ENCODE measurements at places on chromosomes 5 and 9. TPM values are rescaled to one million over a fixed set of nuclear protein-coding genes. Genes with fewer than 3 reads are reported as not detected.
A peak's percentile ranks its signal among the peaks of the same experiment; 100 is the strongest.

The BTNL3 gene
- total RNA-seq: not detected

The PCDHGC3 gene
- 82.4 TPM for total RNA-seq

The GFI1B gene
- total RNA-seq: 1.1 TPM

GRCh38 chr9:15295761-15296405 lies 11.1 kb downstream of the TTC39B start:
- H3K27ac ChIP-seq: peak overlapping the region; percentile 87
- H3K27me3 ChIP-seq: no peaks in the 10 kb centered on the region
- peaks cover 46% of the 10 kb centered on the region for H3K4me1 ChIP-seq
- H3K4me3 ChIP-seq: peak overlapping the region; percentile 52

- no peaks in the 10 kb centered on the region for H3K27me3 ChIP-seq
- no peak overlapping the region for H3K4me3 ChIP-seq
Measured at GRCh38 chr9:115799734-115800133, 353.9 kb upstream of the PAPPA start.

GRCh38 chr9:269081-269711 lies 54.5 kb downstream of the DOCK8 start:
- no peaks in the 10 kb centered on the region for H3K36me3 ChIP-seq
- H3K4me3 ChIP-seq: no peak overlapping the region
- peaks cover 9% of the 10 kb centered on the region for H3K4me1 ChIP-seq
- no peaks in the 10 kb centered on the region for H3K27me3 ChIP-seq
- H3K27ac ChIP-seq: no peak overlapping the region
- peak; percentile 54 for DNase-seq

DNA sequence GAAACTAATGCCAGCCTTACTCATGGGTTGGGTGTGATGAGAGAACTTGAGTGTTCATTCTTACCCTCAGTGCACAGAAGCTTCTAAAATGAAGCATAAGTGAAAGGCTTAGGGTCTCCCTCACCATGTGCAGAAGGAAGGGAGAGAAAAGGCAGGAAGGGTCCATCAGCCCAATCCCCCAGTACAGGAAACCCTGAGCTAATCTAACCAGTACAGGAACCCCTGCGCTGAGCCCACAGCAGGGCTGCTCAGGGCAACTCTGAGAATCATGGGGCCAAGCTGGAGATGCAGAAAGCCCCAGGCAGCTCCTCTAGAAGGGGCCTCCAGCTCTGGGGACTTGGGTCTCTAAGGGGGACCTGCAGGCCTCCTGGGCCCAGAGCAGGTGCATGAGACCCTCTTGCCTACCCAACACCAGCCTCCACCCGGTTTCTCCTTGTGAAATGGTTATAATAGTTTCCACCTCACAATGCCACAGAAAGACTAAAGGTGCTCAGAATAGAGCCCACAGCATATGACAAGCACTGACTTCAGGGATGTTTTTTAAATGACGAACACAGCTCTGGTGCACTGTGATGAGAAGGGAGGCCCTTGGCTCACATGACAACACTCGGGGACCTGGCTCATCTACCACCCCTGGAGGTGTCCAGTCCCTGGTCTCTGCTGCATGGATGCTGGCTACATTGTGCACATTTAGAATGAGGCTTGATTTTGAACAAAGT lies 190.1 kb downstream of the ACTL7B start:
- no peaks in the 10 kb centered on the region for H3K4me1 ChIP-seq
- H3K4me3 ChIP-seq: no peak overlapping the region
- H3K36me3 ChIP-seq: no peaks in the 10 kb centered on the region
- no peak overlapping the region for H3K27ac ChIP-seq

- no peaks in the 10 kb centered on the region for H3K4me1 ChIP-seq
- H3K4me3 ChIP-seq: no peak overlapping the region
- no peak overlapping the region for H3K27ac ChIP-seq
- H3K36me3 ChIP-seq: no peaks in the 10 kb centered on the region
- H3K27me3 ChIP-seq: peaks cover 8% of the 10 kb centered on the region
Measured at GRCh38 chr5:174064171-174064570, 18.7 kb downstream of the NSG2 start.

GRCh38 chr9:131161585-131161984 lies 36.2 kb downstream of the NUP214 start:
- H3K36me3 ChIP-seq: peaks cover 98% of the 10 kb centered on the region
- H3K27ac ChIP-seq: no peak overlapping the region
- H3K4me1 ChIP-seq: no peaks in the 10 kb centered on the region
- no peaks in the 10 kb centered on the region for H3K27me3 ChIP-seq
- no peak overlapping the region for H3K4me3 ChIP-seq

GRCh38 chr9:93645149-93645889 lies 68.9 kb downstream of the PHF2 start:
- H3K27me3 ChIP-seq: no peaks in the 10 kb centered on the region
- H3K4me3 ChIP-seq: no peak overlapping the region
- no peaks in the 10 kb centered on the region for H3K4me1 ChIP-seq
- DNase-seq: no peak
- H3K36me3 ChIP-seq: peaks cover 78% of the 10 kb centered on the region

DNA sequence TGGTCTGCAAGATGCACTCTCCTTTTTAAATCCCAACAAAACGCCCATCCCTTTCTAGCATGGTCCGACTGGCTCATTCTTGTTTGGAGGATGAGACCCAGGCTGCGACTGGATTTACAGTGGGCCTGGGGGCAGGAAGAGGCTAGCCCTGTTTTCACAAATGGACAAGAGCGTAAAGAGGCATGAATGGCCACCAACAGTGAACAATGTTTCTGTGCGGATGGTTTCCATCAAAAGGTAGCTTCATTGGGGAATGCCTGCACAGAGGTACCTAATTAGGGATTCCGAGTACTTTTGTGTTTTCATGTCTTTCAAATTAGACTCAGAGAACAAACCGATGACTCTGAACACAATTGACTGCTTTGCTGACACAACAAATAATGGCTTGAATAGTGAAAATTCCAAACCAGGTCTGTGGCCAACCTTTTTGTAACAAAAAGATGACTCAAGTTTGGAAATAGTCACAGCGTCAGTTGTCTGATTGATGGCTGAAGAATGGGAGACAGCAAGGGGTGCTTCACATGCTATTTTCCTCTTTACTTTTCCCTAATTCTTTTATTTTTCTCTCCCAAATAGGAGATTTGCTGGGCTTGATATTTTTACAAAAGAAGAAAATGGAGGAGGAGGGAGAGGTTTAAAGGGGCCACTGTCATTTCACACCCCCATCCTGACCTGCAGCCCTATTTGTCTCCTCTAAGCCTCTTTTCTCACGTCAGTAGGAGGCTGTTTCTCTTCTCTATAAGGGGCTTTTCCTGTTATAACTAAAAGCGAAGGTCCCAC lies 208.1 kb upstream of the S1PR3 start:
- H3K4me3 ChIP-seq: no peak overlapping the region
- H3K36me3 ChIP-seq: no peaks in the 10 kb centered on the region
- no peaks in the 10 kb centered on the region for H3K27me3 ChIP-seq
- peaks cover 19% of the 10 kb centered on the region for H3K4me1 ChIP-seq
- DNase-seq: no peak

- H3K27ac ChIP-seq: no peak overlapping the region
- no peaks in the 10 kb centered on the region for H3K27me3 ChIP-seq
- no peak for DNase-seq
- no peaks in the 10 kb centered on the region for H3K4me1 ChIP-seq
- H3K36me3 ChIP-seq: no peaks in the 10 kb centered on the region
Measured at GRCh38 chr5:162091336-162091735, 23.8 kb downstream of the GABRG2 start.

DNA sequence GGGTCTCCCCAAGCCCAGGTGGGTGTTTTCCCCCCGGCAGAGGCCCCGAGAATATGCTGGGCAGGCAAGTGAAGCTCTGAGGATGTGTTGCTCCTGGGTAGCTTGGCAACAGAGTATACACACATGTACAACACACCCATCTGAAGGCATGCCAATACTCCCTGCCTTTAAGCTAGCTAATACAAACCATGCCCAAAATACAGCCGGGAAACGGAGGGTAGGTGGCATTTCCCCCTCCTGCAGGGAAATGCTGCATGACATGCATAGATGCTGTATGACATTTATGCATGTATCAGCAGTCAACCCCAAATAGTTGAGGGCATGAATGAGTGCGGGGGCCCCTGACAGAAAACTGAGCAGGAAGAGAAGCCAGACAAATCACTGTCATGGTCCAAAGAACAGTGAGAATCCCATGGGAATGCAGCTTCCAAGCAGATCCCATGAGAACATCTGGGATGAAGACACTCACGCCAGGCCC lies 614.1 kb downstream of the EBF1 start:
- H3K27ac ChIP-seq: peak overlapping the region; percentile 58
- no peaks in the 10 kb centered on the region for H3K27me3 ChIP-seq
- H3K36me3 ChIP-seq: no peaks in the 10 kb centered on the region
- no peak overlapping the region for H3K4me3 ChIP-seq

DNA sequence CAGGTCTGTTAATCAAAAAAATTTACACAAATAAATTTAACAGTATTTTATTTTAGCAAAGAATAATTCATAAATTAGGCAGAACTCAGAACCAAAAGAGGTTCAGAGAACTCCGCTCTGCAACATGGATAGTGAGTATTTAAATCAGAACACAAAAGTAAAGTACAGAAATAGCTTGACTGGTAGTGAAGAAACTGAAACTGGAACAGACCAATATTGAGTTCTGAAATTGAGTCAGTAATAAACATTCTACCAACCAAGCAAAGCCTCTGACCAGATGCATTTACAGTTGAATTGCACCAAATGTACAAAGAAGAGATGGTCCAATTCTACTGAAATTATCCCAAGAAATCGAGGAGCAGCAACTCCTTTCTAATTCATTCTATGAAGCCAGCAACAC lies 1542.8 kb downstream of the EFNA5 start:
- H3K27ac ChIP-seq: no peak overlapping the region
- no peak for DNase-seq
- no peak overlapping the region for H3K4me3 ChIP-seq
- no peaks in the 10 kb centered on the region for H3K27me3 ChIP-seq
- no peaks in the 10 kb centered on the region for H3K36me3 ChIP-seq

- no peaks in the 10 kb centered on the region for H3K36me3 ChIP-seq
- no peak overlapping the region for H3K4me3 ChIP-seq
- no peaks in the 10 kb centered on the region for H3K4me1 ChIP-seq
- no peak overlapping the region for H3K27ac ChIP-seq
- DNase-seq: no peak
- no peaks in the 10 kb centered on the region for H3K27me3 ChIP-seq
Measured at GRCh38 chr5:35685161-35685560, 67.5 kb downstream of the SPEF2 start.

- H3K4me3 ChIP-seq: peak overlapping the region; percentile 27
- no peaks in the 10 kb centered on the region for H3K36me3 ChIP-seq
Measured at GRCh38 chr5:57298985-57299491, 125.2 kb downstream of the GPBP1 start.

DNA sequence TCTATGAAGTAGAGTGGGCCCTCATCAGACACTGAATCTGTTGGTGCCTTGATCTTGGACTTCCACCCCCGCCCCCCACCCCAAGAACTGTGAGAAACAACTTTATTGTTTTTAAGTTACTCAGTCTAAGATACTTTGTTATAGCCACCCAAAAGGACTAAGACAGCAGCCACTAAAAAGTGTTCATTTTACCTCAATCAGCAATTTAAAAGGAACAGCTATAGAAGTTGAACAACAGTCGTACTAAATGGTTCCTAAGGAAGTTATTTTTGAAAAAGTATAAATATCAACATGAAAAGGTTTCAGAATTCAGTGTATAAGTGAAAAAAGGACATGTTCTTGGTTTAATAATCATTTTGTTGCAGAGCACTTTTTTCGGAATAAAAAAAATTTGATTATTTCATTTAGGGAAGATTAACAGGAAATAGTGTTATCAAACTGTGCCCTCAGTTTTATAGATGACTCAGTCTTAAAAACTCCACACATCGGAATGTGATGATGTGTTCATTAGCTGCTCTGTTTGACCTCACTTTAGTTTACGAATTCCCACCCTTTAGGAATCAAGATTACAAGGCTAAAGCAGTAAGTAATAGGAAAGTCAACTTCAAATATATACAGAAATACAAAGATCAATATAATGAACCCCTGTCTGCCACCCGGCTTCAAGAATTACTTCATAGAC lies 71.2 kb downstream of the MTAP start:
- H3K4me3 ChIP-seq: no peak overlapping the region
- DNase-seq: no peak
- no peak overlapping the region for H3K27ac ChIP-seq

Data from lower lobe of right lung (tissue), 2 donors.